ENCODE measurements at places on chromosomes 7 and 10.

- no peak for DNase-seq
These were observed 158.6 kb upstream of the LYZL1 start for GRCh38 chr10:29130190-29130673.

DNA sequence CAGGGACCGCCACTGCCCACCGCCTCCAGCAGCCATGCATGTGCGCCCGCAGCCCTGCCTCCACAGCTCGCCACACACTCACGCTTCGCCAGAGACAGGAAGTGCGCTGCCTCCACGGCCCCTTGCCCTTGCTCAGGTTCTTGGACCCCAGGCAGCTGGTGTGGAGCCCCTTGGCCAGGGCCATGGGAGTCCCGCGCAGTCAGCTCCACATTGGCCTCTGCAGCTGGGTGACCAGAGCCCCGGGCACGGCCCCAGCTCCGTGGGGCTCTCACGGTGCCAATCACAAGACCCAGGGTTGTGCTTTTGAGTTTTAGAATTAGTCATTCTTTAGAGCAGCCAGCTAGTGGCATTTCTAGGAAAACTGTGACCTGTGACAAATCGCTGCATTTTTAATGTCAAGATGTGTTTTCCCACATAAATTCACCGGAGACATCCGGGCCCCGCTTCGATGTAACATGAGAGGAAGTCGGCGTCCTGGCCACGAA is 4.3 kb upstream of the UTF1 start:
- no peak for DNase-seq

GRCh38 chr10:124342821-124343170 is 75.9 kb downstream of the OAT start:
- DNase-seq, result no peak

- peak; percentile 65 for DNase-seq
These were observed 202.3 kb downstream of the GRID1 start for GRCh38 chr10:86164174-86164774.

DNA sequence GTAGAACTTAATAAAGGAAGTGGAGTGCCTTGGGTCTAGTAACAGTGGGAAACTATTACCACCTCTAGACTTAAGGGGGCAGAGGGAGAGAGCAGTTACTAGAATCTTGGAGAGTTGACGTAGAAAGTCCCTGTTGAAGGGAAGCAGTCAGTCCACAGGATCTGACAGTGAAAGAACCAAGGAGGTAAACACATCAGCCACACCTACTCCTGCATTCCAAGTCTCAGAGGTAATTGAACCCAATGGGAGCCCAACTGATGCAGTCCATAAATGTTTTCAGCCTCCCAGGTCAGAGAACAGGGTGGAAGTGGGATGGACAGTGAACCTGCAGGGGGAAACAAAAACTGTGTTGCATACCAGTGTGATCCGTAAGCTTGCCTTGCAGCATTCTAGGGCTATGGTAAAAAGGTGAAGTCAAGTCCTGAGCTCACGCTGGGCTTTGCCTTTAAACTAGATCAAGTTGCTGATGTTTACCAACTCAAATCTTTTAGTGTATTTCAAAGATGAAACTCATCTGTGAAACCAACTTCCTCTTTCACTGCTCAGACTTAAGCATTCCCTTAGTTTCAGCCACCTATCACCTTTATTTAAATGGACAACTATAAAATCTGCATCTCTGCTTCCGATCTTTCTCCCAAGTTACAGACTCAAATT is 57.2 kb downstream of the SLC16A12 start:
- no peak for DNase-seq

DNA sequence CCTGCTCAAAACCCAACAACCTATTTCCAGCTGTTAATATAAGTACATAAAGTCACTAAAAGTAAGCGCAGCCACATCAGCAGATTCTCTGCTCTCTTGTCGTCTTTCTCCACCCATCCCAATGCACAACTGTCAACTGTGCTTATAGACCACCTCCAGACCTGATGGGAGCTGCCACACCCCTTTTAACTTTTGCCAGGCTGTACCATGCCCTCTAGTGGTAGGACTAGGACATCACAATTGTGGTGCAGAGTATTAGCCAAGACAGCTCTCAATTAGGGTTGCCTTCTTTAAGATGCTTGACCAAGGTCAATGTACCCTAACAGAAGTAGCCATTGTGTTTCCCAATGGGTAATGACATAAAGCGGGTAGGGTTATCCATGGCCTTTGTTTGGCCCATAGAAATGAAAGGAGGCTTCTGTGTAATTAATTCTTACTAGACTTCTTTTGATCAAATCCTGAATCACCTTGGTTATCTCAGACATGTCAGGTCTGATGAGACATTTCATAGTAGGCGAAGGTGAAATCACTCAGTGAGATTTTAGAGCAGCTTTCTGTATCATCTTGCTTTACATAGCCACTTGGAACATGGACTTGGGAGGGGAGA is 68.1 kb downstream of the SCRN1 start:
- no peak for DNase-seq

GRCh38 chr10:99451981-99452380 is 21.6 kb upstream of the GOT1 start:
- DNase-seq, result no peak

DNA sequence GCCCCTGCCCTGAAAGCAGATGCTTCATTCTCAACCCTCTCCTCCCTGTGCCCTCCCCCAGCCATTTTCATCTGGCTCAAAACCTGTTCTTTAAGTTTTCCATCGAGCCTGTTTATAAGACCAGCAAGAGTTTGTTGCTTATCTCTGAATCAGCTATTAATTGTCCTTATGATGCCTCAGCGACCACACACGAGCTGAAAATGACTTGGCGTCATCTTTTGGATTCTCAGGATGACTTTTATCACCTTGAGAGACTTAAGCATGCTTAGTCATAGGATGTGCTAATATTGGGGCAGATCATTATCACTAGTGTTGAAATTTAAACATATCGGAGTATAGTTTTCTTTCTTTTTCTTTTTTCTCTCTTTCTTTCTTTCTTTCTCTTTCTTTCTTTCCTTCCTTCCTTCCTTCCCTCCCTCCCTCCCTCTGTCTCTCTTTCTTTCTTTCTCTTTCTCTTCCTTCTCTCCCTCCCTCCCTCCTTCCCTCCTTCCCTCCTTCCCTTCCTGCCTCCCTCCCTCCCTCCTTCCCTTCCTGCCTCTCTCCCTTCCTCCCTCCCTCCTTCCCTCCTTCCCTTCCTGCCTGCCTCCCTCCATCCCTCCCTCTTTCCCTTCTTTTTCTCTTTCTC is 184.5 kb downstream of the PHTF2 start:
- no peak for DNase-seq

GRCh38 chr7:138698281-138698680 is 2.9 kb downstream of the SVOPL start:
- DNase-seq, result no peak

All from right lobe of liver (tissue), 6 donors.